ENCODE measurements at places on chromosomes 7 and 10. TPM values are rescaled to one million over a fixed set of nuclear protein-coding genes. Genes with fewer than 3 reads are reported as not detected.

The HOXA6 gene
- total RNA-seq, result not detected

The LIPN gene
- not detected for total RNA-seq

The GSAP gene
- total RNA-seq, result 3.2 TPM

The CRHR2 gene
- not detected for total RNA-seq

The HTR5A gene
- not detected for total RNA-seq

The PDE6C gene
- not detected for total RNA-seq

The AEBP1 gene
- 234 TPM for total RNA-seq

The C1QL3 gene
- 0.09 TPM for total RNA-seq

The CDC14C gene
- total RNA-seq, result not detected

The HBP1 gene
- 106 TPM for total RNA-seq

The UBTD1 gene
- total RNA-seq, result 35.2 TPM

The FOXP2 gene
- 17.4 TPM for total RNA-seq

The SLC26A5 gene
- total RNA-seq, result not detected

The SSMEM1 gene
- total RNA-seq, result not detected

The ACHE gene
- 0.16 TPM for total RNA-seq

The ACTL6B gene
- total RNA-seq, result not detected

The CALML5 gene
- total RNA-seq, result not detected

The MCM10 gene
- not detected for total RNA-seq

The BEND7 gene
- 3.2 TPM for total RNA-seq

The ELAPOR2 gene
- 14.7 TPM for total RNA-seq

The PNLIP gene
- not detected for total RNA-seq

The NEUROD6 gene
- not detected for total RNA-seq

The WEE2 gene
- not detected for total RNA-seq

The TSPAN13 gene
- not detected for total RNA-seq

The CLRN3 gene
- not detected for total RNA-seq

The DAGLB gene
- total RNA-seq, result 38.3 TPM

The TMEM213 gene
- 0.33 TPM for total RNA-seq

The CPA5 gene
- 0.09 TPM for total RNA-seq

The CFAP46 gene
- total RNA-seq, result 0.09 TPM

The GHRHR gene
- not detected for total RNA-seq

The PRLHR gene
- not detected for total RNA-seq

The CPEB3 gene
- total RNA-seq, result 1.7 TPM

The TRPV5 gene
- total RNA-seq, result not detected
